ENCODE measurements at places on chromosomes 5 and 9. TPM values are rescaled to one million over a fixed set of nuclear protein-coding genes. Genes with fewer than 3 reads are reported as not detected.

The OTULINL gene
- total RNA-seq: 5.6 TPM

The BRINP1 gene
- not detected for total RNA-seq

The POLK gene
- 35.2 TPM for total RNA-seq

The DRD1 gene
- total RNA-seq: not detected

The CORO2A gene
- total RNA-seq: 1.2 TPM

The SPATA31D4 gene
- not detected for total RNA-seq

The INSL4 gene
- not detected for total RNA-seq

The PFN3 gene
- total RNA-seq: not detected

The MAP1B gene
- total RNA-seq: 659 TPM

The ACTBL2 gene
- total RNA-seq: not detected

The LRRC19 gene
- not detected for total RNA-seq

The CARD9 gene
- total RNA-seq: 1.5 TPM

The DIRAS2 gene
- 1.2 TPM for total RNA-seq

Data from sigmoid colon (tissue), 7 donors.